ENCODE measurements at places on chromosomes 7 and 10.
A peak's percentile ranks its signal among the peaks of the same experiment; 100 is the strongest.

- DNase-seq, result no peak
Measured at GRCh38 chr10:61283481-61284221, 169.5 kb downstream of the TMEM26 start.

DNA sequence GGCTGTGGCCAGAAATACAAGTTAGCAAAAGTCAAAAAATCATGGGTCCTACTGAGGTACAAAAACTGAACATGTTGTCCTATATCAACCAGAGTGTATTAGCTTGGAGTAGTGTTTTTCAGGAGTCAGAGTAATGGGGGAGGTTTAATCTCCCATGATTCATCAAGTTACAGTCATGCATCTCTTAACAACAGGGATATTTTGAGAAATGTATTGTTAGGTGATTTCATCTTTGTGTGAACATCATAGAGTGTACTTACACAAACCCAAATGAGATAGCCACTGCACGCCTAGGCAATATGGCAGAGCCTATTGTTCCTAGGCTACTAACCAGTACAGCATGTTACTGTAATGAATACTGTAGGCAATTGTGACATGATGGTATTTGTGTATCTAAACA lies 14.9 kb upstream of the TES start:
- no peak for DNase-seq

DNA sequence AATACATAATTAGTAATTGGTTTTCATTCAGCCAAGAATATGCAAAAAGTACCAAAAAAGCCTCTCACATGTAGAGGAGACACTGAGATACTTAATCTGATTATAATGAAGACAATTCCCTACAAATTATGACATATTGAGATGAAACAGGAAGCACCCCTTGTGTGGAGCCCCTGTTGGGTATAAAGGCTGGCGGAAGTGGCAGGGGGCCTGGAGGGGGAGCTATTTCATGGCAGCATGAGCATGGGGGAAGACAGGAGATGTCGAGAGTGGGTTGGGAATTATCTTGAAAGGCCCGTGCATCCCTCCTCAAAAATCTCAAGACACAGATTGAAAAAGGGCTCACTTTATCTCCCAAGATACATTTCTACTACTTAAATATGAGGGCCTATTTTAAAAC lies 96.9 kb downstream of the PIP4K2A start:
- DNase-seq, result no peak

- no peak for DNase-seq
Measured at GRCh38 chr10:22931948-22932347, 4.1 kb downstream of the ARMC3 start.

DNA sequence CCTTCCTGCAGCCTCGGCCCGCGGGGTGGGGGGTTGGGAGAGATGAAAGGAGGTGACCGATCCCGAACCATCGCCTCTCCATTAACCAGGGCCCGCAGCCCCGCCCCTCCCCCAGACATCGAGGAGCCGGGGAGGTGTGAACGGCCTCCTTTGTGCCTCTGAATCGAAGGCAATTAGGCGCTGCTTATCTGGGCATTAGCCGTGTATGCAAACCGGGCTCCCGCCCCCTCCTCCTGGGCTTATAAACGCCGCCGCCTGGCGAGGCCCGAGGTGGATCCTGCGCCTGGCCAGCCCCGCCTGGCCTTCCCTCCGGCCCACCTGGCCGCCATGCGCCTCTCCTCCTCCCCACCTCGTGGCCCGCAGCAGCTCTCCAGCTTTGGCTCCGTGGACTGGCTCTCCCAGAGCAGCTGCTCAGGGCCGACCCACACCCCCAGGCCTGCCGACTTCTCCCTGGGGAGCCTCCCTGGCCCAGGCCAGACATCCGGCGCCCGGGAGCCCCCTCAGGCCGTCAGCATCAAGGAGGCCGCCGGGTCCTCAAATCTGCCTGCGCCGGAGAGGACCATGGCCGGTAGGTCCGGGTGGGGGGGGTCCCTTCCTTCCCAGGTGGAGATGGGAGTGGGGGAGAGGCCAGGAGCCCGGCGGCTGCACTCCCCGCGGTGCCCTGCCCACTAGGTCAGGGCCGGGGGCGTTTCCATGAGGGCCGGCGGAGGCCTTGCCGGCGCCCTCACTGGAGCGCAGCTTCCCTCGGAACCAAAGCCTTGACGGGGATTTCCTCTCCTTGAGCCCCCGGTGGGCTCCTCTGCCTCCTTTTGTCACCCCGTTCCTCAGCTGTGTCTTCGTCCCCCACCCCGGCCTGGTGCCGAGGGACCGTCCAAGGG lies at the start of gene VENTX:
VENTX (plus strand) TSS at position 268 of the 878 bp plus-strand sequence; CDS start at position 328, 60 bp downstream.
- DNase-seq, result no peak

DNA sequence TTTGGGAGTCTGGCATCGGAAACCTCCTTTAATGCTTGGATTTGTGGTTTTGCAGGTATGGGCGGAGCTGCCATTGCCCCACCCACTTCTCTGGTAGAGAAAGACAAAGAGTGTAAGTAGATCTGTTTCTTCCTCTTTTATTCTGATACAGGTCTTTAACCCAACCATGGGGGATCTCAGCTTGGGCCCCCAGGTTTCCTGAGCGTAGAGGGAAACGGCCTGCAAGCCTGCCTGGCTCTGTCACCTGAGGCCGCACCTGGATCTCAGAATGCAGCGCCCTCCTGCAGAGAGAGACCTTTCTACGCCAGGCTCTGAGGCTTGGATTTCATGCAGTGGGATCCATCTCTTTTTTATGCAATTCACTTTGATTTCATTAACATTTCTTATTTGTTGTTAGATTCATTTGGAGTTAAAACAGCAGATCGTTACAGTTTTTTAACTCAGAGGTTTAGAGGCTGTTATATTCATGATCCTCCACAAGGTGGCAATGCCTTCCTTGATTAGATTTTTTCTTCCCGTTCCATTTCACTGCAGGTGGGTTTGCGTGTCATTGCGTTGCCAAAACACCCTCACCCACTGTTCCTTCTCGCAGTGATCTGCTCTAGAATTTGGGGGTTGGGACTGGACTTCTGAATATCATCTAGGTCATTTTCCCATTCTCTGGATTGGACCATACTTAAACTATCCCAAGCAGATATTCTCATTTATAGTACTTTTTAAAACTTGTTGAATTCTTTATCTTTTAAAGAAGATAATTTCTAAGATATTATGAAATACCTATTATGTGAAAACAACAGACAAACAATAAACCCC lies 20.0 kb downstream of the RBM17 start:
- DNase-seq, result no peak

- DNase-seq, result peak; percentile 0
Measured at GRCh38 chr10:86295351-86295750, 71.2 kb downstream of the GRID1 start.

DNA sequence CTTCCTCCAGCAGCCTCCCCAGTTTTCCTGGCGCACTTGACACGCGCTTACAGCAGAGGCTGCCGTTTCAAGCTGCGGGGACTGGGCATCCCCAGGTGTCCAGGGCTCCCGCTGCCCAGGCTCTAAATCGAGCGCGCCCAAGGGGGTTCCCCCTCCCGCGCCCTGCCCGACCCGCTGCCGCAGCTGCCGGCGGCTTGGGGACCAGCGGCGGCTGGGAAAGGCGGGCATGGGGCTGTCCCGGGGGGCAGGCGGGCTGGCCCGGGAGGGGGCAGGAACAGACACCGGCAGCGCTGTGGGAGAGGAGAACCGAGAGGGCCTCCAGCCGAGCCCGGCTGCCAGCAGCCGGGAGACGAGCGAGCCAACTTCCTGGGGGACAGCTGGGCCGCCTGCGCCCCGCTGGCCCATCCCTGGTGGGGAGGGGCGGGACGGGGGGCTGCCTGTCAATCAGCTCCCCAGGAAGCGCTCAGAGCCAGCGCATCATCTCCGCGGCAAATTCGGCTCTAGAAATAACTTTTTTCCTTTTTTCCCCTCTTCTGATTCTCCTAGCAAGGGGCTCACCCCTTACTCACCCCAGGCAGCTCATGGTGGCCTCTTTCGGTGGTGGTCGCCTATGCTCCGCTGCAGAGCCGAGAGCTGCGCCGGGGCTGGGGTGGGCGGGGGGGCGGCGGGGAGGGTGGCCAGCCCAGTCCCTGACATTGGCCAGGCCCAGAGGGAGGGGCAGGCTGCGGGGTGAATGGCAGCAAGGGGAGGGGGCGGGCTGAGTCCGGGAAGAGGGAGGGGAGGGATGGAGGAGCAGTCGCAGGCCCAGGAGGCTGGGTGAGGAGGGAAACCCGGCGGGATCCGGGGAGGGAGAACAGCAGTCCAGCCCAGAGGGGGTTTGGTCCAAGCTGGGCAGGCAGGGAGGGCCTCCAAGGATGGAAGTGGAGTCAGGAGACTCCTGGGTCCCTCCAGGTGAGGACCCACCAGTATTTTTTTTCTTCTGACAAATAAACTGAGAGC lies 14.7 kb downstream of the GRID2IP start:
- no peak for DNase-seq

DNA sequence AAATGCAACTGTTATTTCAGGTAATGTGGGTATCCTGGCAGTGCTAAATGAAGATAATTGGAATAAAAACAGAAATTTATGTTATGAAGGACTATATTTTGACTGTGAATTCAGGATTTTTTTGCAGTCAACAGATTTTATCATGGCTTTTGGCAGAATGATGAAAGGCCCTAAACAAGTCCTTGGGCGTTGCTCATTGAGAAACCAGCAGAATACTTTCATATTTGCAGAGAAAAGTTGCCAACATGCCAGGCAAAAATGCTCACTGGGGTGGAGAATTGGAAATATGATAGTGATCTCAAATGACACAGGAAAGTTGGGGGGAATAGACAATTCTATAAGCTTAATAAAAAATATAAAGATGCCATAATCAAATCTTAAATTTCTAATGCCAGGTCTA lies 121.1 kb downstream of the GPR85 start:
- no peak for DNase-seq

GRCh38 chr10:75546004-75546403 lies 114.6 kb downstream of the LRMDA start:
- no peak for DNase-seq

DNA sequence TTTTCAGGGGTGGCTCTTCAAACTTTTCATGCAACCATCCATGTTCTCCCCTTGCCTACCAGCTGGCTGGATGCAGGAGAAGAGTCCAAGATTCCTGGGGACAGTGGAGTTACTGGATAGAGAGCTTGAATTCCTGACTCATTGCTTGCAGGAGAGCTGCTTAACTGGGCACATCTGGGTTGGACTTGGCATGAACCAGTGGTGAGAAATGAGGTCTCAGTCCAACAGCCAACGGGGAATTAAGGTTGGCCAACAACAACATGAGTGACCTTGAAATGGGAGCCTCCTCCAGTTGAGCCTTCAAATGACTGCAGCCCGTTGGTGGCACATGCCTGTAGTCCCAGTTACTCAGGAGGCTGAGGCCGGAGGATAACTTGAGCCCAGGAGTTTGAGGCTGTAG lies 58.1 kb upstream of the OPN4 start:
- DNase-seq, result no peak

DNA sequence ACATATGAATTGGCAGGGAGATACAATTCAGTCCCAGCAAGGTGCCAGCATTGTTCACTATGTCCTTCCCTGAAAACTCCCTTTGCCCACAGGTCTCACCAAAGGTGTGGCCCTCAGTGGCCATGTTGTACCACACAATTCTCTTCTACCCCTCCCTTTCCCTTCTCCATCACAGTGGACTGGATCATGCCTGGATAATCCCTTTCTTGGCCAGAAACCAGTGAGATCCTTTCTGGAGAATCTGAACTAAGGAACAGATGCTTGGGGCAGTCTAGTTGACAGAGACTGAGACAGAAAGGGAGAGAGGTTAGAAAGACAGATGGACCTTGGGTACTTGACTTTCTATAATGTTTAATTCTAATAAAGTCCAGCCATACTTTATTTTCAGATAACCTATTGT lies 9.5 kb downstream of the NMT2 start:
- DNase-seq, result no peak

- DNase-seq, result no peak
Measured at GRCh38 chr7:90165724-90166123, 11.5 kb downstream of the STEAP1 start.

- DNase-seq, result no peak
Measured at GRCh38 chr10:119211176-119211575, 3.8 kb downstream of the GRK5 start.

DNA sequence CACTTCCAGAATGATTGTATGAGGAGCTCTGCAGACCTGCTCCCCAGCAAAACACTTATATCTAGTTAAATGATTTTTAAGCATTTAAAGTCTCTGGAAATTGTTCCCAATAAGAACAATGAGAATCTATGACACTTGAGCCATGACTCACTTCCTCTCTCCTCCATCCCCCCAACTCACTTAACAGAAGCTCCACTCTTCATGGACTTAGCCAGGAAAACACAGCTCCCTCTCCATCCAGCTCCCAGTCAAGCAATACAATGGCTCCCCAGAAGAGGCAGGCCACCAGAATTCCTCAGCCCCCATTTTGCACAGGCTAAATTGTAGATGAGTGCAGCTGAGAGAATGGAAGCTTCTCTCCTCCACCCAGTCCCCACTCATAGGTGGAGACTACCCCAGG lies 27.0 kb downstream of the AOC1 start:
- no peak for DNase-seq

GRCh38 chr10:112904000-112904399 lies 46.0 kb upstream of the TCF7L2 start:
- DNase-seq, result no peak

DNA sequence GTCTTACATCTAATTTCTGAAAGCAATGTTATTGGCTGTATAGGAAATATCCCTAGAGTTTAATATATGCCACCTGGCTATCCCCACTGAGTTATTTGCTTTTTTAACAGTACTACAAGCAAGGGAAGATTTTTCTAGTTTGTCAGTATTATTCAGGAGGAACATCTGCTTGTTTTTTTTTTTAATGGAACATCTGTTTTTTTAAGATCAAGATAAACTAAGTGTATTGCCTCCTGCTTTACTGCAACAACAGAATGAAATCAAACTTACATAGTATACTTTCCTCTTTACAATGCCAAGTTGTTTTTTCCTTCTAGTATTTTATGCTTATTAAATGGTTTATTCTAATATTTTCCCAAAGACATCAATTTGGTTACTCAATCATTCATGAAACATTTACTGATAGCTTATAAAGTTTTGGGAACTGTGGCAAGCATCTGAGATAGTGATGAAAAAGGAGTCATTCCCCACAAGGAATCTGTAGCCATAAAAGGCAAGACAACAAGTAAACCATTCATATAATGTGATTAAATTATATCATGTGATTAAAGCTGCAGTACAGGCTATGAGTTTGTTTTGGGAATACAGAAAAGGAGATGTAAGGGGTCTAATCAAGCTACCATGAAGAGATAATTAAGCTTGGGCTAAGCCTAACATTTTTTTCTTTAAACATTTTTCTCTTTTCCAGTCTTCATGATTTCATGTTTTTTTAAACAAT lies 17.4 kb downstream of the MTPN start:
- no peak for DNase-seq

GRCh38 chr7:112940314-112940732 lies 146.3 kb downstream of the GPR85 start:
- no peak for DNase-seq

DNA sequence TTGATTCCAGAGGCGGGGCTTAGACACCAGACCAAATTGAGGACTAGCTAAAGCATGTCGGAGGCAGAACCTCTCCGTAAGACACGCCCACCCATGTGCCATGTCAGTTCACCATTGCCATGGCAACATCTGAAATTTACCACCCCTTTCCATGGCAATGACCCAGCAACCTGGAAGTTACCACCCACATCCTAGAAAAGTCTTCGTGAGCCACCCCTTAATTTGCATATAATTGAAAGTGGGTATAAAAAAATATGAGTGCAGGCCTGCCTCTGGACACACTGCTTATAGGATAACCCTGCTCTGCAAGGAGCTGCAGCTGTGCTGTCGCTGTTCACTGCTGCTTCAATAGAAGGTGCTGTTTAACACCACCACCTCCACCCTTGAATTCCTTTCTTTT lies 28.0 kb downstream of the TMEM270 start:
- DNase-seq, result no peak
